Lower lobe of right lung (tissue), 2 donors: ENCODE measurements at places on chromosomes 5 and 9. TPM values are rescaled to one million over a fixed set of nuclear protein-coding genes. Genes with fewer than 3 reads are reported as not detected.

SLU7 gene
- 55.1 TPM for total RNA-seq

TAF11L5 gene
- total RNA-seq, result not detected

DCTN3 gene
- total RNA-seq, result 72.2 TPM

IFNA13 gene
- total RNA-seq, result 1.1 TPM

EGR1 gene
- 78.2 TPM for total RNA-seq

PHYHD1 gene
- total RNA-seq, result 39.8 TPM

RELL2 gene
- total RNA-seq, result 5.5 TPM

SLC46A2 gene
- 13.7 TPM for total RNA-seq

HMGXB3 gene
- 28.3 TPM for total RNA-seq

OTP gene
- total RNA-seq, result not detected

GLRA1 gene
- not detected for total RNA-seq

TMEM174 gene
- not detected for total RNA-seq

PCDHB3 gene
- 1.5 TPM for total RNA-seq

SFXN1 gene
- total RNA-seq, result 15.7 TPM

DRD1 gene
- 0.62 TPM for total RNA-seq
